ENCODE measurements at places on chromosomes 4 and X. TPM values are rescaled to one million over a fixed set of nuclear protein-coding genes. Genes with fewer than 3 reads are reported as not detected.

- no peak for DNase-seq
Observed at GRCh38 chr4:83054928-83055327, 19.9 kb downstream of the COPS4 start.

- DNase-seq, result no peak
Observed at GRCh38 chr4:81350040-81350439, 121.7 kb downstream of the RASGEF1B start.

- DNase-seq, result no peak
Observed at GRCh38 chr4:3293401-3294391, 875 bp downstream of the RGS12 start.

- DNase-seq, result peak; percentile 46
Observed at GRCh38 chr4:155667568-155668511, 1.2 kb downstream of the GUCY1A1 start.

GRCh38 chr4:107275225-107275624 lies 239.1 kb upstream of the DKK2 start:
- no peak for DNase-seq

DNA sequence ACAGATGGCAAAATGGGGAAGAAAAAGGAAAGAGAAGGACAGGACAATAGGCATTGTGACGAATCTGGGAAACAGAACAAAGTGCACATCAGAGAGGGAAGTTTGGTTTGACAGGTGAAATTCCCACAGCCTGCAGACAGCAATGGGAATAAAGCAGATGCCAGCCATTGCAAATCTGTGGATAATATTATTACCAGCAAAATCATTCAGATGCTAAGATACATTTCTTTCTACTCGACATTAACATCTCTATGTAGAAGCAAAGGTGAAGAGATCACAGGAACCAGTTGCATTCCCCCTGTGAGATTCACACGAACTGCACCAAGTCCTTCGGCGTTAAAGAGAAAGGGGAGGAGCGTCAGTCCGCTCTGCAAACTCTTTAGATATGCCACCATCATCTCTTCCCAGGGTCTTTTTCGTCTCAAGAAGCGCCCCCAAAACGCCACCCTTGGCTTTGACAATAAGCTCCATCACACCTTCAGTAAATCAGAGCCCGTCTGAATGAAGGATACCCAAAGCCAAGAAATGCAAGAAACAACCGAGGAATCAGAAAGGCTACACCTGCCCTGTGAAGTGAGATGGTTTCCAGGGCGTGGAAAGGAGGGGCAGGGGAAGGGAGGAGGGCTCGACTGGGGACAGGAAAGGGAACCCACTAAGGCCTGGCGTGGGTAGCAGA lies 1.9 kb downstream of the NEUROG2 start:
- DNase-seq, result no peak

- DNase-seq, result no peak
Observed at GRCh38 chr4:99848591-99849001, 32.0 kb downstream of the DAPP1 start.

DNA sequence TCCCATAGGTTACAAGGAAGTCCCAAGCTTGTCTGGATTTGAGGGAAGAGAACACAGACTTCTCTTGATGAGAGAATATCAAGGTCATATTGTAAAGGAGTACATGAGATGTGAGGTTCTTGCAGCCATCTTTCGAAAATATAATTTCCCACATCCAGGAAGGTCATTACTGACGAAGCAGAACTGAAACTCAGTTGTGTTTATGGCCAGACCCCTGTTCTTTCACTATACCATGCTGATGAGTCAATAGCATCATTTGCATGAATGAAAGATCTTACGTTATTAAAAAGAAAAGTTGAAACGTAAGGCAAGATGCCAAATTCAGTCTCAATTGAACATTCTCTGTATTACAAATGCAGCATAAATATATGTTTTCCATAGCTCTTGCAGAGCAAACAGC lies 14.2 kb upstream of the CCDC149 start:
- no peak for DNase-seq

DNA sequence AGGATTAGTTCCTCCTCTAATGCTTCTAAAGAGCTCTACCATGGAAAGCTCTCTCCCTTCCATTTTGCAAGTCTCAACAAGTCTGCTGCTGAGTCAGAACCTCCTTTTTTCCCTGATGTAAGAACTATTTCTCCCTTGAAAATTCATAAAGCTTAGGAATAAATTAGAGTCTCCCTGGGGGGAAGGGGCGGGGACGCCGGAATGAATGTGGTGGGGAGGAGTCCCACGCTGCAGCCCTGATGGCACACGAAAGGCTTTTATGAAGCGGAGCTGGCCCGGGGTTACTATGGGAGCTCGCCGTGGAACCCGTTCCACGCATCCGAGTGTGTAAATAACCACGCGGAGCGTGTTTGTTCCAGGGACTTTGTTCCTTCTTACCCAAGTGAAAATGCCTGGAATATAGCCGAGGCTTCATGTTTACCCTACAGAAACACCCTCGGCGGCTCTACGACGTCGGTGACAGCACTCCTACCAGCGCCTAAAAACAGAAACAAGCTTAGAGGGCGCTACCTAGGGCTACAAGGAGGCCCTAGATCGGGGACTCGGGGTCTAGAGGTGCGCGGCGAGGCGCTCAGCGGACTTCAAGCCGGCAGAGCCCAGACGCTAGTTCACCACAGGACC lies 923 bp upstream of the CPEB2 start:
- DNase-seq, result peak; percentile 66

DNA sequence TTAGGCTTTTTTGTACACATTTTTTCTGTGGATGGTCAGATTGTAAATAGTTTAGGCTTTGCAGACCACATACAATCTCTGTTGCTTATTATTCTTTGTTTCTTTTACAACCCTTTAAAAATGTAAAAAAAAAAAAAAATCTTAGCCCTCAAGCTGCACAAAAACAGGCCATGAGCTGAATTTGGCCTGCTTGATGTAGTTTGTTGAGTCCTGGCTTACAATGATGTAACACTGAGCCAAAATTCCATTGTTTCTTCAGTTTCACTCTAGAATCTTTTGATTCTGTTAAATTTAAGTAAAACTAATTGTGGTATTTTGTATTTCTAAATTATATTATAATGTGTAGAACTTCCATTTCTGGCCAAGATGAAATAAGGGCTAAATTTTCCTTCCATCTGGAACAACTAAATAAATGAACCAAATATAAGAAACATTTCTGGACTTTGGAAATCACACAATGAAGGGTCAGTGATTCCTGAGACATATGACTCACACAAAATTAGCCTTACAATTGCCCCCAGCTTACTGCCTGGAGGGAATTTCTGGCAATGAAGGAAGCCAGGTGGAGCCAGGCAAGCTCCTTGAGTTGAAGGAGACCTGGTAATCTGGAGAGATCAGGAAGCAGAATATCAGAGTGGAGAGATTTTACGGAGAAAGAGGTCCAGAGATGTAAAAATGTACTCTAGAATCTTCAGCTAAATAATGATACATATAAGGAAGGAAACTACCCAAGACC lies 29.8 kb downstream of the IQCM start:
- DNase-seq, result no peak

GRCh38 chr4:75434105-75434504 lies 80.1 kb downstream of the RCHY1 start:
- DNase-seq, result no peak

DNA sequence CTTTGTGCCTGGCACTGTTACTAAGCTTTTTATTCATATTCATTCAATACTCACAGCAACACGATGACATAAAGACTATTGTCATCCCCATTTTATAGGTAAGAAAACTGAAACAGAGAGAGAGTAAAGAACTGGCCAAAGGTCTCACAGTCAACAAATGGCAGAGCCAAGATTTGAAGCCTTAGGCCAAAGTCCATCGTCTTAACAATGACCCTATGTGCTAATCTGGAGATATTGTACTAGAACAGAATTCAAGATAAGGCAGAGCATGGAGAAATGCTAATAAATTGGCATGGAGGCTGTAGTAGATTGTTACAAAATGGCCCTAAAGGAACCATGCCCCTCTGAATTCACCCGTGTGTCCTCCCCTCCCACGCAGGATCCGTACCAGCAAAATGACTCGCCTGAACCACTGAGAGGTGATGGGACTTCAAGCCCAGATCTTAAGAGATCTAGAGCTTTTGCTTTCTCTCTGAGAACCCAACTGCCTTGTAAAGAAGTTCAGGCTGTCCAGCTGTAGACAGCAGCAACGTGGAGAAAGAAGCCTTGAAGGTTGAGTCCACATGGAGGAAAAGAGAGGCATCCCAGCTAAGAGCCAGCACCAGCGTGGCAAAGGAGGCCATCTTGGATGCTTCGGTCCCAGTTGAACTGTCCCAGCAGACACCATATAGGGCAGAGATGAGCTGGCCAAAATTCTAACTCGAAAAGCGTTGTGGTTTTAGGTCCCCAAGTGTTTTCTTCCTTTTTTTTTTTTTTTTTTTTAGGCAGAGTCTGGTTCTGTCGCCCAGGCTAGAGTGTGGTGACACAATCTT lies 52.8 kb upstream of the RBM47 start:
- DNase-seq, result no peak

- no peak for DNase-seq
Observed at GRCh38 chr4:99657798-99658197, at the start of gene C4orf54. Gene C4orf54 (minus strand): TSS chr4:99657828. CDS start chr4:99654648, 3,180 bp downstream.

- DNase-seq, result no peak
Observed at GRCh38 chr4:20432088-20432487, 180.4 kb downstream of the SLIT2 start.

DNA sequence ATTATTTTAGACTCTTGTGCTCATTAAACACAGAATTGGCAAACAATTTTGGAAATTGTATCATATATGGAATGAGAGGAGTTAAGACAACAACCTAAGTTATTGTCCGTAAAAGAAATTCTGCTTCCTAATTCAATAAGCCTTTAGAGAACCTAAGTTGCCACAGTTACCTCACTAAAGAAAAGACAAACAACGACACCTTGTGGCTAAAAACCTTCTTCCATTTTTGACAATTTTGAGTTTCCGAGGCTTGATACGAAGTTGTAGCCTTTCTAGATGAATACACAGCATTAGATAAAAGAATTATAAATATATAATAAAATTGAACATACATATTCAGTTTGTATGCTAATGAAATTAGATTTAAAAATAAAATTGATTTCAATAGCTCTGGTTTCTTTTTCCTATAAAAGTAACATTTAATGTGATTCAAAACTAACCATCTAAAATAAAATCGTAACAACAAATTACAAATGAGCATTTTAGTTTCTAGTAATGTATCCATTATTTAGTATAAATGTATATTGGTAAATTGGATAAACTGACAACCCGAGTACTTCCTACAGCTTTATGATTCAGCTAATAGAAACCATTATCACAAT lies 275.1 kb downstream of the GPM6A start:
- no peak for DNase-seq

The FAM47E gene
- total RNA-seq, result 19.2 TPM

The MAGEA12 gene
- total RNA-seq, result 0.33 TPM

The EXOC1 gene
- total RNA-seq, result 55.5 TPM

The MXRA5 gene
- 0.78 TPM for total RNA-seq

The FIP1L1 gene
- 67.6 TPM for total RNA-seq

All from dorsolateral prefrontal cortex (tissue), 122 donors.